Right ventricle myocardium inferior (tissue), 1 donor: ENCODE measurements at places on chromosomes 7 and 10.

- no peak for DNase-seq
These were observed 5.1 kb upstream of the CSGALNACT2 start for GRCh38 chr10:43132867-43133787.

DNA sequence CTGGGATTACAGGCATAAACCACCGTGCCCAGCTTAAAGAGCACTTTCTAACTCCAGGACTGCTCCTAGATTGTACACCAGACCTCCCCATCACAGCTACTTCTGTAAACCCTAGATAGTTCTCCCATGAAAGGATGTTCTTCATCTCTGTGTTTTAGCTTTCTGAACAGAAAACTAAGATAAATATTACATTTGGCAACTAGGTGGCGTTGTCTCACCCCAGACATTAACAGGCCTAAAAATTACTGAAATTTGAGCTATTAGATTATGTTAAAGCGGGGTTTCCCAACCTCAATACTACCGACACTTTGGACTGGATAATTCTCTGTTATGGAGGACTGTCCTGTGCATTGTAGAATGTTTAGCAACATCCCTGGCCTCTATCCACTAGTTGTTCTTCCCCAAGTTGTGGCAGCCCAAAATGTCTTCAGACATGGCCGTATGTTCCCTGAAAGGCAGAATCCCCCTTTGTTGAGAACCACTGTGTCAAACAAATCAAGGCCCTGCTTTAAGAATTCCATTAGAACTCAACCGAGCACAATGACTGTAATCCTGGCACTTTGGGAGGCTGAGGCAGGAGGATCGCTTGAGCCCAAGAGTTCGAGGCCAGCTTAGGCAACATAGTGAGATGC, 19.1 kb downstream of the ATOH7 start:
- DNase-seq, result no peak

- DNase-seq, result no peak
These were observed 3.2 kb downstream of the PARP12 start for GRCh38 chr7:140059273-140060242.

GRCh38 chr7:156479596-156479995, 161.0 kb upstream of the RNF32 start:
- no peak for DNase-seq

DNA sequence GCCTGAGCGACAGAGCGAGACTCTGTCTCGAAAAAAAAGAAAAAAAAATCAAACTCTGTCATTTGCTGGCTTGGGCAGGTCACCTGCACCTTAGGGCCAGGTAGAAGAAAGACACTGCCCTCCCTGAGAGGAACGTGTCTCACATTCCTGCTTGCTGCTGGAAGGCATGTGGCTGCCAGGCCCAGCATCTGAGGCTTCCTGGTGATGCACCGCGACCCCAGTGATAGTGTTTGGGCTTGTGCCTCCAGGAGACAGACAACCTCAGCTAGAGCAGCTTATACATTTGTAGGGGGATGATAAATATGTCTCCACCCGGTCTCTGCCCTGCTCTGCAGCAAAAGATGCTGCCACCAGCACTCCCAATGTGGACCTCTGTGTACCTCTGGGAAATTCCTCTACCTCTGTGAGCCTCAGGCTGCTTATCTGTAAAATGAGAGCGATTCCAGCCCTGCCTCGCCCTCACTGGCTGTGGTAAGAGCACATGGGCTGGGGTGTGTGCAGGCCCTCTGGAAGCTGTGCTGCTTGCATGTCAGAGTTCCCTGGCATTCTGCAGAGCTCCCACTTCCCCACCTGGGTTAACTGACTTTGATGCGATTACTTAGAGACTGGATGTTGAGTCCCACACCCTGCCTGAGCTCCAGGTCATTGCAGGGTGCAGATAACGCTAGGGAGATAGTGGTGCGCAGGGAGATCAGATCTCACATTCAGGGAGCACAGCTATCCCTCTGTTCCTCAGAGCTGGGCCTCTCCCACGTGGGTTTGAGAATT, 19.9 kb downstream of the SLC29A3 start:
- no peak for DNase-seq

DNA sequence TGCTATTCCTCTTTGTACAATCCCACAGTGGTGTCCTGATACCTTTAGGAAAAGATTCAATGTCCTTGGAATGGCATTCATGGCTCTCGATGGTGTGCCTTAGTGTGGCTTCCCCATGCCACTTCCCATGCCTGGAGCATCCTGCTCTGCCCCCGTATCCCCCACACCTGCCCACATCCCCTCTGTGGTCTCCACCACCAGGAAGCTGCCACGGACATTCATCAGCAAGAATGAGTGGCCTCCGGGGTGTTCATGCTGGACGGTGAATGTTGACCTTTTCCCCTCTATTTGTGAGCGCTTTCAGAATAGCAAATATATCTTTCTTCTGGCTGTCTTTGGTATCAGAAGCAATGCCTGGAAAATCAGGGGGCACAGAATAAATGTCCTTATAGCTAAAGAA, 262.0 kb upstream of the NRP1 start:
- no peak for DNase-seq

GRCh38 chr10:69439350-69439739, 11.9 kb upstream of the TSPAN15 start:
- DNase-seq, result no peak
